Stimulated activated CD8-positive, alpha-beta memory T cell treated with anti-CD3 and anti-CD28 coated beads, Interleukin-7, amount 100 ng/mL, for 24 hours (primary cell): ENCODE measurements at places on chromosomes 7 and 10.
A peak's percentile ranks its signal among the peaks of the same experiment; 100 is the strongest.

- DNase-seq, result no peak
These were observed 31.6 kb downstream of the ZNF117 start for GRCh38 chr7:64959072-64959747.

GRCh38 chr7:95558864-95559263 lies 37.5 kb downstream of the PDK4 start:
- DNase-seq, result no peak

DNA sequence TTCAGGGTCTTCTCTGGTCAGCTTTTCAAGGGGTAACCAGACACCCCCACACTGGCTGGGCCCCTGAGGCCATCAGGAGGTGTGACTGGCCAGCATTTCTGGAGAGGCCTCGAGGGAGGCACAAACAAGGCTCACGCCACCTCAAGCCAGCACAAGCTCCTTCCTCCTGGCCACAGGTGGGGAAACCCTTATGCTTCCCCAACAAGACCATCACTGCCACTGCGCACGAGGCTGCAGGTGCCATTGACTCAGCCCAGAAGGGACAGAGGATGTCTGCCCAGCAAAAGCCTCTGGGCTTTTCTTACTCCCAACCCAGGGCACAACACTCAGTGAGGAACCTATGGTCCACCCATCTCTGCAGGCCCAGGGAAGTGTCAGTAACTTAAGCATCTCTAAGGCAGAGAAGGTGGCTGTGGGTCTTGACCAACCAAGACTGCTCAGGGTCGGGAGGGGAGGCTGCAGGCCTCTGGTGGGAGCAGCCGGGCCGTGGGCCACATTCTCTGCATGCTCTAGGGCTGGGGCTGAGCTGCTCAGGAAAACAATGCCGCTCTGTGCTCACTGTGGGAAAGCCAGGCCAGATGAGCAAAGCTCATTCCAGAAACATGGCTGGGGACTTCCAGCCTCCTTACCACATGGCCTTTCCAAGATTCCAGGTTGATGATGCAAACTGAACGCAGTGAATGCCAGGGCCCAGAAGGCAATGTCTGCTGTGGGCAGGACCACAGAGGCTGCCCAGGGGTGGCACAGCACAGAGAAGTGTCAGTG lies 24.2 kb upstream of the RASSF4 start:
- no peak for DNase-seq

DNA sequence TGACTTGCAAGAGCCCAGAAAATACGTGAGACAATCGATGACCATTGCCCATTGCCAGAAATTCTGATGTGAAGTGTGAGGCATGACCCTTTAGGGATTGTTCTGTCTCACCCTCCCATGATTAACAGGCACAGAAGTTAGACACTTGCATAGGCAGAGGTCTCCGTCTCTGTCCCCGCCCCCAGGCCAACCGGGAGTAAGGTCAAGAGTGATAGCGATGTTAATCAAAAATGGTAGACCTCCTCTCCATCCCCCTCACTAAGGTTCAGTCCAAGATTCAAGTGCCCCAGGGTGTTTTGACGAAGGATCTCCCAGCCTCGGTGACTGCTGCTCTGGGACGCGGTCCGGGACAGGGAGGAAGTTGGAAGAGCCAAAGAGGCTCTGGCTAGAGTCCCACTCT lies 22.7 kb upstream of the TRPV6 start:
- DNase-seq, result no peak

- no peak for DNase-seq
These were observed 18.1 kb downstream of the HACD1 start for GRCh38 chr10:17599089-17599488.

GRCh38 chr7:54904986-54905385 lies 113.8 kb upstream of the EGFR start:
- DNase-seq, result no peak

GRCh38 chr10:31101123-31101522 lies 69.5 kb upstream of the ZNF438 start:
- DNase-seq, result peak; percentile 35

DNA sequence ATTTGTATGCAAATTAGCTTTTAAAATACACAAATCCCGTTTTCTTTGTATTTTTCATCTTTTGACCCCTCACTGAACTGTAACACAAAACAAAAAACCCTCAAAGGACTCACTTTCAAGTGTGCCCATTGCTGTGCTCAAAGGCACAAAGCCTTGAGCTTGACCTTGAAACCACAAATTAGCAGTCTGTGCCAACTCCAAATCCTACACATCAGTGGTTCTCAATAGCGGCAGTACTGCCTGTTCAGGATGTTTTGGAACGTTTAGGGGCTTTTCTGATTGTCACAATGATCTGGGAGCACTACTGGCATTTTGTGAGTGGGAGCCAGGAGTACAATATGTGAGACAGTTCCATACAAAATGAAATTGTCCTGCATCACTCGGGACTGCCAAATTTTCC lies 55.5 kb downstream of the KDM7A start:
- no peak for DNase-seq

DNA sequence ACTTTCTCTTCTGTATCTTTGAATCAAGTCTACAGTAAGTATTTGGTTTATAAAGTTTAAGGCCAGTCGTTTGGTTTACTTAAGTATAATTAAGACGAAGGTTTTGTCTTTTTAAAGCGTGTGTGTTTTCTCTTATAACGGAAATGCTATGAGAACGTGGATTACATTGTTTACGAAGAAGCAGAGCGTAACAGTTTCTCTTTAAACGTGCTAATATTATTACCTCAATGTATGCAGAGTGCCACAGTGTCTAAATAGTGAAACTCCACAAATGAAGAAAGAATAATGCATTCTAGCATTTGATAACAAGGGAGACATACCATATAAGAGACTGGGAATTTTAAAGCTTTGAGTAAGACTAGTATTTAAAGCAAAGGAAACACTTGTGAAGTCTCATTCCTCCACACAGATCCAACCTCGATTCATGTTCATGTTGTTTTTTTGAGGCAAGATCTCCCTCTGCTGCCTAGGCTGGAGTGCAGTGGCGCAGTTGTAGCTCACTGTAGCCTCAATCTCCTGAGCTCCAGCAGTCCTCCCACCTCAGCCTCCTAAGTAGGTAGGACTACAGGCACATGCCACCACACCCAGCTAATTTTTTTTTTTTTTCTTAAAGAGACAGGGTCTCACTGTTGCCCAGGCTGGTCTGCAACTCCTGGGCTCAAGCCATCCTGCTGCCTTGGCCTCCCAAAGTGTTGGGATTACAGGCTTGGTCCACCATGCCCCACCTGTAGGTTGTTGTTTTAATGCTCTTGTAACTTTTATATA lies 75.1 kb downstream of the ANKRD61 start:
- no peak for DNase-seq

GRCh38 chr10:99995269-99995668 lies 14.5 kb downstream of the DNMBP start:
- DNase-seq, result no peak

DNA sequence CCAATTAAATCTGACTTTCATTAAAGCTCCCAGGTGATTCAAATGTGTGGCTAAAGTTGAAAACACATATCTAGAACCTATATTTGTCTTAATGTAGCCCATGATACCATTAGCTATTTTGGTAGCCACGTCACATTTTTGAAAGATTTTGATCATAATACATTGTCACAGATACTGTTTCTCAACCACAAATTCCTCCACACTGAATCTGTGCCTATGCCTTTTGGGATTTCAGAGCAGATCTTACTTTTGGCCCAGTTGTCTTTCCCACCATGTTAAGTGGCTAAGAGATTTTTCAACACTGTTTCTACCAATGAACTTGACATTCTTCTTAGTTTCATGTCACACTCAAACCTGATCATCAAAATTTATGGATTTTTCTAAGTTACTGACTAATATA lies 47.4 kb downstream of the CH25H start:
- no peak for DNase-seq

GRCh38 chr7:156823435-156823834 lies 69.5 kb downstream of the LMBR1 start:
- no peak for DNase-seq

DNA sequence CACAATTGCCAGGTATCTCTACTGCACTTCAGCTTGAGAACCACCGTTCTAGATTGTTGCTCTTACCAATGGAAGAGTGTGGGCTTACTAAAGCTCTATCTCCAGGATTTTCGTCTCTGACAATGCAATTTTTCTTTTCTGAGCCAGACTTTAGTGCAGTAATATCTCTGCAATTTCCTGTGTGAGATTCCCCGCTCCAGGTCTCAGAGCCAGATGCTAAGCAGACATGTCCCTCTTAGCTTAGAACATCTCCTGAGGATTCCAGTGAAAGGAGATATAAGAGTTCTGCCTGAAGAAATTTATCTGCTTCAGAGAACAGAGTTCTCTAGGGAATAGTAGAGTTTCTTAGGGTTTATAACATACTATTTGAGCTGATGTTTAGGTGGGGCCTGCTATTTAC lies 82.0 kb downstream of the SND1 start:
- DNase-seq, result no peak

DNA sequence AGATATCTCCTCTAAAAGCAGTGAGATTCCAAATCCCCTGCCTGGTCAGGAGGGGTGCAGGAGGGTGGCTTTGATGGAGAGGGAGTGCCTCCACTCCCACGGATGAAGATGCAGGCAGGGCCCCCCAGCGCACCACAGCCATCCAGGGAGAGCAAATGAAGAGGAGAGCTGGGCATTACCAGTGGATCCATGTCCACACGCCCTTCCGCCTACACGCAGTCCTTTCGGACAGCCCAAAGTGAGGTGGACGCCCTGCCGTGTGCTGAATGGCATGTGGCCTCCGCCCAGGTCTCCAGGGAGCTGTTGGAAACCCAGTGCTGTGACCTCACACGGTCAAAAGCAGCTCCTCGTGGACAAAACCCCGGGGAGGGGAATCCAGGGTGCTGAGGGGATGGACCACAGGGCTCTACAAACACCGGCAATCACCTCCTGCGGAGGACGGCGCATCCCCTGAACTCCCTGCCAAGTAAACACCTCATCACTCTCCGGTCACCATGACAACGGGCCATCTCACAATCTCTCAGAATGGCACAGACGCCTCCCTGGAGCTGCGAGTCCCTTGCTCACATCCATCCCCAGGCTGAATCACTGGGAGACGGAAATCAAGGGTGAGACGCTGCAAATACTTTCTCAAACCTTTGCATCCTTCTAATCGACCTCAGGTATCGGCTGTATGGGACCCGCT lies 35.0 kb upstream of the DNAAF5 start:
- no peak for DNase-seq

DNA sequence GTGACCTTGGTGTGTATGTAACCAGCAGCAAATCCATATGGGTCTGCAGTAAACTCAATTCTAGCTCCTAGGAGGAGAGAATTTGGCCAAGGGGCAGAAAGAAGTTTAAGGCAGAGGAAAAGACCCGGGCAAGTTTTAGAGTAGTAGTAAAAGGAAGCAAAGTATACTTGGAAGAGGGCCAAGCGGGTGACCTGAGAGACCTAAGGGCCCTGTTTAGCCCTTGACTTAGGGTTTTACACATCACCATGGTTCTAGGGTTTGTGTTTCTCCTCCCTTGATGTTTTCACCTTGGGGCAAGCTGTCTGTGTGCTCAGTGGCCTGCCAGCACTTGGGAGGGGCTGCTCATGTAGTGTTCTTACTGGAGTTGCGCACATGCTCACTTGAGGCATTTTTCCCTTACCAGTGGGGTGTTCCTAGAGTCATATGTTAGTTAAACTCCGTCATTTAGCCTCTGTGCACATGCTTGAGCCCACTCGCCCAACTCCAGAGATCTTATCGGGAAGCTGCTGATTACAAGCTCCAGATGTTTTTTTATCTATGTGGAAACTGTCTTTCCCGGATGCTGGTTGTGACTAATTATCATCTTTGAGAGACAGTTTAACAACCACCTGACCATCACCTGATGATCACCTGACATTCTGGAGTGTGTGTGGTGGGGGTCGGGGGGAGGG lies 137.6 kb upstream of the PRSS1 start:
- DNase-seq, result no peak

DNA sequence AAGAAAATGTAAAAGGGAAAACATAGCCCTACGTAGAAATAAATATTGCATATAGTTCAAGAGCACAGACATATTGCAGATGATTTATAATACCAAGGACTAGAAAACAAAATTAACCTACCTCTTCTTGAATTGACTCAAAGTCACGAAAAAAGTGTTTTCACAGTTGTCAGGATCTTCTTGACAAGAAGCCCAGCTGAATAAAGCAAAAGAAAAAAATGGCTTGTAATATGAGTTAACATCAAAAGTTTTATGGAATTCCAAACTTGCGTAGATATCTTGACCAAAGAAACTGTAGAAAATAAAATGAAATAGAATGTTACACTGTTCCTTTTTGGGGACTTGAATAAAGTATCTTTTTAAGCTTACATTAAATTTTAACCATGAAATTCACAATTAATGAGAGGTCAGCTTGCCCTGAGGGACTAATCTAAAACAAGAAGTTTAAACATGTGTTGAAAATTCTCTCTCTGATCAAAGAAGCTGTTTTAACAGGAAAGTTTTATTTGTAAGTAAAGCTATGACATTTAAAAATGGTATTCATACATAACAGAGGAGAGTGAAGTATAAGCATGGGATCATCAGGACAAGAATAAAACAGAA lies 133.1 kb upstream of the SEMA3C start:
- no peak for DNase-seq

DNA sequence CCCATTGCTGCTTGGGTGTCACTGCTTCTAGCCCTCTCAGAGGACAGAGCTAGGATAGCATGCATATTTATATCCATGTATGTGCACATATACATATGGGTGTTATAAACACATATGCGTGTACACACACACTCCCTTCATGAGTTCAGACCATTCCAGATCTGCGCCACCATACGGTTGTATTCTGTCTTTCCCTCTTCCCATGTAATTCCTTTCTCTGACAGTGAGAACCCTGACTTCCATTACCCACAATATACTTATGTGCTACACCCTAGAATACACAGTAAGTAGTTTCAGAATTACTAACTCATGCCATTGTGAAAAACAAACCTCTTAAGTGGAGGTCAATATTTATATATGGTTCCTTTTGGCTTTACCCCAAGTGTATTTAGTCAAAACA lies 116.6 kb upstream of the SAMD8 start:
- no peak for DNase-seq

- DNase-seq, result no peak
These were observed 16.4 kb downstream of the TNRC18 start for GRCh38 chr7:5406957-5407945.

DNA sequence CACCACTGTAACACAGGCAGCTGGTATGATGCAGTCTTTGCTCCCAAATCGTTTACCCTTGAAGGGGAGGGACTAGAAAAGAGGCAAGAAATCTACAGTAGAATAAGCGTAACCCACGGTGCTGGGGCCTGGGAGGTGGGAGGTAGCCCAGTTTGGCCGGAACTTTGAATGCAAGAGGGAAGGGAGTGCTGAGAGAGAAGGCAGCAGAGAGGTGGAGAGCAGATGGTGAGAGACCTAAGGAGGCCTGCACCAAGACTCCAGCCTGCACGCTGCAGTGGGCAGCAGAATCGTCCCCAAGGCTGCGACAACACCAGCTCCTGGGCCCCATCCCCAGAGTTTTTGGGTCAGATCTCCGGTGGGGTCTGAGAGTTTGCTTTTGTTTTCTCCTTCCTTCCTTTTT lies 547.5 kb downstream of the GALNT17 start:
- no peak for DNase-seq

DNA sequence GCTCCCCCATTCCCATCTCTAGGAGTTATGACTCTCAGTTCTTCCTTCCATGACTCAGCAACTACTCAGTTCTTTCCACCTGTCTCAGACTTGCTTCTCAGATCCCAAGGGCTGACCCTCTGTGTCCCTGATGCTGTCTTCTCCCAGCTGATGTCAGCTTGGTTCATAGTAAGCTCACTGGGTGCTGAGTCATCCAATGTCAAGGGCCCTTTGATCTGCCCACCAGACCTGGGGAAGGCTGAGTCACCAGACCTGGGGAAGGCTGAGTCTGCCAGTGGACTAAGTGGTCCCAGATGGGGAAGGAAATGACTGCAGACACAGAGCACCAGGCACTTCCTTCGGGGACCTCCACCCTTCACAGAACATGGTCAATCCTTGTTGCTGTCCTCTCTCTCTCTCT lies 76.1 kb upstream of the ZEB1 start:
- DNase-seq, result peak; percentile 25

- no peak for DNase-seq
These were observed 89.1 kb upstream of the SMIM30 start for GRCh38 chr7:113207441-113207840.
